GM19239 (cell line): ENCODE measurements at places on chromosomes 13 and 19.

DNA sequence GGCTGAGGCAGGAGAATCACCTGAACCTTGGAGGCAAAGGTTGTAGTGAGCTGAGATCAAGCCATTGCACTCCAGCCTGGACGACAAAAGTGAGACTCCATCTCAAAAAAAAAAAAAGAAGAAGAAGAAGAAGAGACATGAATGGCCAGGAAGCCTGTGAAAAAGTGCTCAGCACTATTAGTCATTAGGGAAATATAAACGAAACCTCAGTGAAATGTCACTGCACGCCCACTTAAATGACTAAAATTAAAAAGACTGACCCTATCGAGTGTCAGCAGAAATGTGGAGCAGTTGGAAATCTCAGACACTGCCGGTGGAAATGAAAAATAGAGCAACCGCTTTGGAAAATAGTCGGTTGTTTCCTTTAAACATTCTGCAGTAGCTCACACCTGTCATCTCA lies 5.5 kb upstream of the TYROBP start:
- DNase-seq, result no peak

- no peak for DNase-seq
These were observed 27.7 kb upstream of the NBEA start for GRCh38 chr13:34914416-34914815.

- DNase-seq, result no peak
These were observed 49.4 kb downstream of the ZNF91 start for GRCh38 chr19:23345838-23346237.

GRCh38 chr19:30204721-30205120 lies 167.5 kb upstream of the ZNF536 start:
- DNase-seq, result no peak

DNA sequence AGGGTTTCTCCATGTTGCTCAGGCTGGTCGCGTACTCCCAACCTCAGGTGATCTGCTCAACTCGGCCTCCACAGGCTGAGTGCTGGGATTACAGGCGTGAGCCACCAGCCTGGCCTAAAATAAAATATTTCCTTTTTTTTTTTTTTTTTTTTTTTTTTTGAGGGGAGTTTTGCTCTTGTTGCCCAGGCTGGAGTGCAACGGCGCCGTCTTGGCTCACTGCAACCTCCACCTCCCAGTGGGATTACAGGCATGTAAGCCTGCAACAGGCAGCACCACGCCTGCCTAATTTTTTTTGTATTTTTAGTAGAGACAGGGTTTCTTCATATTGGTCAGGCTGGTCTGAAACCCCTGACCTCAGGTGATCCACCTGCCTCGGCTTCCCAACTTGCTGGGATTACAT lies 4.9 kb downstream of the ZNF506 start:
- no peak for DNase-seq

- DNase-seq, result no peak
These were observed 229.1 kb downstream of the TSHZ3 start for GRCh38 chr19:31119951-31120690.

DNA sequence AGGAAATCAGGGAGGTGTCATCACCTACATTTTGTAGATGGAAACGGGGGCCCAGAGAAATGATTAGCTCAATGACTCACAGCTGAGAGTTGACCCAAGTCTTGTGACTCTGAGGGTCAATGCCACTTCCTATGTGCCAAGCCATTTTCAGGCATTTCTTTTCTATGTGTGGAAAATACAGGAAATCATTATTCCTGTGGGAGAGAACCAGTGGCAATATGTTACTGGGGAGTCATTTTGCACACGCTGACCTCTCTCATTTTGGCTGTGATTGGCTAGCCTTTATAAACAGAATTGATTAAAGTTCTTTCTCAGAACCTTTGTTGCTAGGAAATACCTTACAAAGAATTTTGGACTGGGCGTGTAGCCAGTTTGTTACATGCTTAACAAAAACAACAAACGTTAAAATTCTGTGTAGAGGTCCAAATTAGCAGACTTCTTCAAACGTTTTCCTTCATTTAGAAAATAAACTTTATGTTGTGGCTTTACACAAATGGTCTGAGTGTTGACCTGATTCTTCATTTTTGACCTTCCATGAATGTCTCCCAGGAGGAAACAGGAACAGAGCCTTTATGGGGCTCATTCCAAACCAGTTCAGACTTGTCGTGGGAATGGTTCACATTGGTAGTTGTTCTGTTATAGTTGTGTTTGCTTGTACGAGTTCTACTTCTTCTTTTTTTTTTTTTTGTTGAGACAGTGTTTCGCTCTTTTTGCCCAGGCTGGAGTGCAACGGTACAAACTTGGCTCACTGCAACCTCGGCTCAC lies 11.4 kb downstream of the PCCA start:
- no peak for DNase-seq

GRCh38 chr19:49999371-50000010 lies 25.7 kb downstream of the VRK3 start:
- no peak for DNase-seq

DNA sequence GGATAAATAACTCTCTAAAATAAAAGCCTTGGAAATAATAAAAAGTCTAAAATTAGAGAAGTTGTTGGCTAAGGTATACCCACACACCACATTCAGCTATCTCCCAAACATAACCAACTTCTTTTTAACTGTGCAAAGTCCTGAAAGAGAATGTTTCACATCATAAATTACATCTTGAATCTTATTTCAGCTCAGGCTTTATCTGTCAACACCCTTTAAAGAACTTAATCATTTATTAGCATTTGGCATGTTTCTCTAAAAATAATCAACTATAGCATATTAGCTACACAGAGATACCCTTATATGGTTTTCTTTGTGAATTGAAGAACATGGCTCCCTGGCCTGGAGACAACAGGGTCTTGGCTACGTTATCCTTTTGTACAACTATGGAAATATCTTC lies 6.9 kb downstream of the EDNRB start:
- DNase-seq, result no peak
